A172 (cell line): ENCODE measurements at places on chromosomes 3 and 15. TPM values are rescaled to one million over a fixed set of nuclear protein-coding genes. Genes with fewer than 3 reads are reported as not detected.
A peak's percentile ranks its signal among the peaks of the same experiment; 100 is the strongest.

DNA sequence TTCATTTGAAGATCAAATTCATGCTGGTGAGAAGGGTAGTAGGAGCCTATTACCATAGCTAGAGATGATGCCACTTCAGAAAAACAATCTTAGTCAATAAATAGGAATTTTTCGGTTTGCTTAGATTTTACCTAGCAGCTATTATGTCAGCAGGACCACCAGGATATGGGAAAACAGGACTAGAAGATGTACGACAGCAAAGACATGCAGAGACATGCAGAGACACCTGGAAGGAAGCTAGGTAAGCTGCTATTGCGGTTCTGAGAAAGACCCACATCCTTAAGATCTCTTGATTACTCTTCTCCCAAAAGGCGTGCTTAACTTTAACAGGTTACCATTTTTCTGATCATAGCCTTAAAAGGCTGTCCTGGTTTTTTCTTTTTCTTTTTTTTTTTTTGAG lies 64.8 kb upstream of the THSD4 start:
- no peak for DNase-seq

DNA sequence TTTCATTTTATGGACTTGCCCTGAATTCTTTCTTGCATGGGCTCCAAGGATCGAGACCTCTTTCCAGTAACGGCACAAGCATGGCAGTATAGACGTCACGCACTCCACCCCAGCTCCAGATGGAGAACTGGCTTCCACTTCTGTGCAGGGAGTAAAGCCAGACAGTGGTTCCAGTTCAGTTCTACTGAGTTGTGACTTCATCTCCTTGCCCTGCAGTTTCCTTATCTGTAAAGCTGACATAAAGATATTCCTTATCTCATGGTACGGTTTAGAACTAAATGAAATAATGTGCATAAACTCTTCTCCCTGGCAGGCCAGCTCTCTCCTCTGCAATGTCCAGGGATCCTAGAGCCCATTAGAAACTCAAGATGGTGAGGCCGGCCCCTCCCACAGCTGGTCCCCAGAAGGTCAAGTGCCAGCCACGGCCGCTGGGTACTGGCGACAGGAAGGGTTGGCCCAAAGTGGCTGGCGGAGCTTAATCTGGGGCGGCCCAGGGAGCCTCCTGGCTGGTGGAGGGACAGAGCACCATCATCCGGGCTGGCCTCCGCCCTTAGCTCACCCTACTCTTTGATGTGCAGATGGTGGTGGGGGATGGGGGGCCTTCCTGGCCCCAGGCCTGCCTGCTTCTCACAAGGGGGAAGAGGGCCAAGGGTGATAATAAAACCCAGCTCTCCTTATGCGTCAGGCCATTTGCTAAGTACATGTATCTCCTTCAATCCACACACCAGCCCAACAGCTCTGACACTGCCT lies 7.2 kb downstream of the MESP2 start:
- no peak for DNase-seq

- DNase-seq, result no peak
Observed at GRCh38 chr3:62208385-62208784, 165.0 kb downstream of the FEZF2 start.

DNA sequence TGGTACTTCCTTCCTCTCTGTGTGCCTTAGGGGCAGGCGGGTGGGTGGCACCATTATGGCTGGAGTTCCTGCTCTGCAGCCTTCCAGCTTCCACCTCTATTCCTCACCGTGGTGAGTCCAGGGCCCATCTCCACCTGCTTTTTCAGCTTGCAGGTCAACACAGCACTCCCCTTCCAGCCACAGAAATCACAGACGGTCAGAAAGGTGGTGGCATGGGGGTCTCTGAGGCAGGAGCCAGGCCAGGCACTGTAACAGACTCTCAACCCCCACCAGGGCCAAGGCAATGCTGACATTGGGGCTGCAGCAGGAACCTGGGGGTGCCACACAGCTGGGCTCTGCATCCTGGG lies 16.6 kb downstream of the KLF15 start:
- DNase-seq, result no peak

- DNase-seq, result peak; percentile 60
Observed at GRCh38 chr15:65824031-65824743, 32.1 kb upstream of the DENND4A start.

DNA sequence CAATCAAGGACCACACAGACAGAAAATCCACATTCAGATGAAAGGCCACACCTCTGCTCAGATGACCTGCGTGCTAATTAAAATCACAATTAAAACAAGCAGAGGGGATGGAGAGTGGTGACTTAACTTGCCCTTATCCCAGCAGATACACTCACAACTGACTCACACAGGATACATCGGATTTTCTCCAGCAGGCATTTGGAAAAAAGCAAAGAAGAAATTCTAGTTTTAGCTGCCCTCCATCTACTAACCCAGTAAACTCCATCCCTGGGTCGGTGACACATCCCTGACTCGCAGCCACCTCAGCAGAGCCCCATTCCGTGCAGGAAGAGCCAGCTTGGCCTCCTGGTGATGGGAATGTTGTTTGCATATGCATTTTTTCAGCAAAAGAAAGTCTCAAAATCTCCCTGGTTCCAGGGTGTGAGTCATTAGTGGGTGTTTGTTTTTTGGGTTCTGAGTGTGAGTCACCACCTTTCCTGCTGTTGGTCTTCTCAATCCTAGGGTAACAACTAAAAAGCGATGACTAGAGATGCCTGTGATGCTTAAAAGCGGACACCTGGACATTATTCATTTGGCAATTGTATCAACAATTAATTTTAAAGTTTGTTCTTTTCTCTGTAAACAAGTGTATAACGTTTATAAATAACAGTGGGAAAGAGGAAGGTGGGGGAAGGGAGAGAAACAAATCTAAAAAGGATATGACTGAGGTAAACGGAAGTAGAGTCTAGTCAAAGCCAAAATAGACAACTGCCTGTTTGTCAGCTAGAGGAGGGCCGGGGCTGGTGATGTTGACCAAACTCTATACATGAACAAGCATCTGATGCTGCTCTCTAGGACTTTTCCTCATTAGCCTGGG lies 49.8 kb upstream of the SLC4A7 start:
- peak; percentile 99 for DNase-seq

DNA sequence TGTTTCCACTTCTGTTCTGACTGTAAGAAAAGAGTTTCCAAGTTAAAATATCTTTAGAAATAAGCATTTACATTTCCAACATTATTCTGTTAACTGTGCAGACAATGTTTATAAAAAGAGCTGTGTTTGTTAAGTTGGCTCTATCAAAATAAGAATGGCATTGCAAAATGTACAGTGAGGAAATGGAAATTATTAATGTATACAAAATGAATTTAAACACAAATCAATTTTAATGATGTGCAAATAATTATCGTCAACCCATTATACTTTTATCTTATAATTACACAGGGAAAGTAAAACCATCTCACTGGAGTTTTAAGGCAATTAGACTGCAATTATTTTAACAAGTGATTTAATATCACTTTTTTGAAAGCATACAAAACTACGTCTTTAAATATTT lies 17.5 kb downstream of the MRPS22 start:
- no peak for DNase-seq

DNA sequence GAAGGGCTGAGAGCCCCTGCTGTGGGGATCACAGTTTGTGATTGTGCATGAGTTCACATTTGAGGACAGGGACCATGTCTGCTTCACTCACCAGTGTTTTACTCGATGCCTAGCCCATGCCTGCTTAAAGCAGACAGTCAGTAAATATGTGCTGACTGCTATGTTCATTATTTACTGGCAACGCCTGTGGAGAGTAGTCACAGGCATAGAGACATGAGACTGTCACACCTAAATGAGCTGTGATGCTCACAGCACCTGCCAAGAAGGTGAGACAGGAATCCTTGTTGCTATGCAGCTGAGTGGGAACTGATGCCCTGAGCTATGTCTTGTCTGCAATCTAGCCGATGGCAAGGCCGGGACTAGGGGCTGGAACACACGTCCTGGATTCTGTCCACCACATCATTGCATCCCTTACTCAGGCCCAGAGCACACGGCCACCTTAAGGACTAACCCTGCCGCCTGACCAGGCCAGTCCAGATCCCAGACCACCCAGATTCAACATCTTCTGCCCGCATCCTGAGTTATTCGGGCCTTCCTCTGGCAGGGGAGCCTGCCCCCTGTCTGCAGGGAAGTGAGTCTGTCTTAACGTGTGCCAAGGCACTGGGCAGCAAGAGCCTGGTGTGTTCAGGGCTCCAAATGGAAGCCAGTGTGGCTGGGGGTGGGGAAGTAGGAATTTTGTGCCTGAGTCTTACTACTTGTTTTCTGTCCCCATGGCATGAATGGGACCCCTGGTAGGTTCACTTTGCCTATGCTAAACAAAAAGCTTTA lies 44.8 kb downstream of the FGD5 start:
- DNase-seq, result no peak

GRCh38 chr3:45067486-45067885 lies 41.4 kb downstream of the CLEC3B start:
- no peak for DNase-seq

GRCh38 chr3:72722930-72723726 lies 125.1 kb downstream of the SHQ1 start:
- DNase-seq, result peak; percentile 73

DNA sequence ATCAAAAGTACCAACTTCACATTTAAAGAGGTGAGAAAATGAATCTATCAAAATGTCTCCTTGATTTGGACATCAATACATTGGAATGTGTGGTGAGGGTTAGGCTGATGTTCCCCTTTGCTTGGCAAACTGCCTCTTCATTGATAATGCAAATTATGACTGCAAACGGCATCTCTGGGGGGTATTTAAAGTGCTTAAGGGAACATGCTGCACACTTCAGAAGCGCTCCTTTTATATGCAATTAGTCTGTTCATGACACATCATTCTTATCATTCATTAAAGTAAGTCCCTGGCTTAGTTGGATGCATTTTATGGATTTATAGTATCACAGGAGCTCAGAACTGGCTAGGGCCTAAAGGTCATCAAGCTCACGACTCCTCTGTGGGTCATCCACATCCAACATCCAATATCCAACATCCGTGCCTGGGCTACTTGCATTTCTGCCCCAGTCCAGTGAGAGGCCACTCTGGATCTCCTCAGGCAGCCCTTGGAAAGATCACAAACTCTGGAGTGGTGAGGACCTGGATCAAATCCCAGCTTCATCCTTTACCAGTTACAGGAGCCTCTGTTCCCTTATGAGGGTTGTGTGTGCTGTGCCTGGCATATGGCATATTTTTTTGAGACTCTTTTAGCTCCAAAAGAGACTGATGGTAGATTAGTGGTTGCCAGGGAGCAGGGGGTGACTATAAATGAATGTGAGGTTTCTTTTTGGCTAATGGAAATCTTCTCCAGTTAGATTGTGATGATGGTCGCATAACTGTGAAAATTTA lies 136.8 kb upstream of the FOXB1 start:
- no peak for DNase-seq

DNA sequence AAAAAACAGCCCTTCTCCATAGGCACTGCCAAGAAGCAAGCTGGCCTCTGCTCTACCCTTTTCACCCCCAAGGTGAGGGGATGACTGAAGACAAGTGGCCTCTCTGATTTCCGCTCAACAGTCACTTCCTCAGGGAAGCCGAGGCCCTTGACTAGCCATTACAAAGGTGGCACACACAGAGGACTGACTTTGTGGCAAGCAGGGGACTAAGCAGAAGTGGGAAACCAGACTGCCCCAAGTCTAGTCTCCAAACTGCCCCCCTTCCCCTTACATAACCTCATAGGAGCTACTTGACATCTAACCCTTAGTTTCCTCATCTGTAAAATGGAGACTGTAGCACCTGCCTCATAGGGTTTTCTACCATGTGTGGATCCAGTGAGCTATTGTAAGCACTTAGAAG lies 118.9 kb downstream of the FOXP1 start:
- no peak for DNase-seq

GRCh38 chr3:96931119-96931862 lies 116.9 kb downstream of the EPHA6 start:
- DNase-seq, result no peak

DNA sequence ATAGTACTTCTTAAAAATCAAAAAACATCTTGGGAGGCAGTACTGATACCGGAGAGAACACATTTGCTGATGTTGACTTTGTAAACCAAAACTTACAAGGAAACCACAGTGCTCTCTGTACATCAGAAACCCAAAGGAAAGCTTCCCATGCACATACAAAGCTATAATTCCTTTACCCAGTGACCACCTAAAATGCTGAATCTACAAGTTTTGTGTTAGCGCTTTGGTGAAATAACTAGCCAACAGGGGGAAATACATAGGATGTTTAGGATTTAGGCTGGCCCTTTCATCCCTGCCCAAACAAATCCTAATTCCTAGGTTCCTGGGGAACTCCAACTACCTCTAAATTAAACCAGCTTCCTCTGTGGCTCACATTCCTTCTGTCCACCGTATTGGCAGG lies 15.3 kb upstream of the SPG21 start:
- DNase-seq, result no peak

DNA sequence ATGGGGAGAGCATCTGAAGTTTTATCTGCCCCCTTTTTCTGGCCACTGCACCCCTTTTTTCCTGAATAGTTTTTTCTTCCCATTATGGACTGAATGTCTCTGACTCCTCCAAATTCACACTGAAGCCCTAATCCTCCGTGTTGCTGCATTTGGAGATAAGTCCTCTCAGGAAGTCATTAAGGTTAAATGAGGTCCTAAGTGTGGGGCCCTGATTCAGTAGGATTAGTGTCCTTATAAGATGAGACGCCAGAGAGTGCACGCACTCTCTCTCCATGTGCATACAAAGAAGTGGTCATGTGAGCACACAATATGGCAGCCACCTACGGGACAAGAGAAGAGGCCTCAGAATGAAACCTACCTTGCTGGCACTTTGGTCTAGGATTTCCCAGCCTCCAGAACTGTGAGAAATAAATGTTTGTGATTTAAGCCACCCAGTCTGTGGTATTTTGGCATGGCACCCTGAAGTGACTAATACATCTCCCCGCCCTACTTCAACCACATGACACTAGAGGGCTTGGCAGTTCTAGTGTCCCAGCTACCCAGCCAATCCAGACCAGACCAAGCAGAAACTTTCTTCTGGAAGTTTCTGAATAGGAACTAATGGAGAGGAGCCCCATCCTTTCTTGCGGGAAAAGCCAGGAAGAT lies 191.3 kb downstream of the PDE8A start:
- DNase-seq, result peak; percentile 42

GRCh38 chr15:68364028-68364659 lies 67.8 kb downstream of the ITGA11 start:
- DNase-seq, result no peak

Gene CLDN18
- 0.07 and 0.26 TPM in 2 replicates for total RNA-seq

Gene CHRM5
- 0.02 TPM in 1 of 2 replicates, not detected in the other for total RNA-seq

Gene UNC13C
- not detected in 2 replicates for total RNA-seq

Gene RPP25
- total RNA-seq, result 1.1 and 1.5 TPM in 2 replicates

Gene ADAMTS9
- total RNA-seq, result 0.50 and 0.90 TPM in 2 replicates

Gene CSPG5
- 0.71 and 2.8 TPM in 2 replicates for total RNA-seq

Gene PLA1A
- total RNA-seq, result not detected in 2 replicates

Gene RLBP1
- not detected in 2 replicates for total RNA-seq

Gene GRAMD1C
- total RNA-seq, result 1.0 and 1.1 TPM in 2 replicates

Gene CAPN7
- total RNA-seq, result 35.3 and 39.4 TPM in 2 replicates

Gene ECE2
- total RNA-seq, result not detected in 2 replicates
